Activated T-cell treated with anti-CD3 and anti-CD28 coated beads, Interleukin-2, amount 50 U/mL, for 72 hours (primary cell): ENCODE measurements at places on chromosomes 1 and 21. TPM values are rescaled to one million over a fixed set of nuclear protein-coding genes. Genes with fewer than 3 reads are reported as not detected.
A peak's percentile ranks its signal among the peaks of the same experiment; 100 is the strongest.

- H3K4me3 ChIP-seq: no peak overlapping the region
- H3K4me1 ChIP-seq: no peaks in the 10 kb centered on the region
- H3K36me3 ChIP-seq: no peaks in the 10 kb centered on the region
- DNase-seq: no peak
- no peaks in the 10 kb centered on the region for H3K27me3 ChIP-seq
- H3K27ac ChIP-seq: no peak overlapping the region
Measured at GRCh38 chr1:83086346-83086745, 912.6 kb downstream of the TTLL7 start.

DNA sequence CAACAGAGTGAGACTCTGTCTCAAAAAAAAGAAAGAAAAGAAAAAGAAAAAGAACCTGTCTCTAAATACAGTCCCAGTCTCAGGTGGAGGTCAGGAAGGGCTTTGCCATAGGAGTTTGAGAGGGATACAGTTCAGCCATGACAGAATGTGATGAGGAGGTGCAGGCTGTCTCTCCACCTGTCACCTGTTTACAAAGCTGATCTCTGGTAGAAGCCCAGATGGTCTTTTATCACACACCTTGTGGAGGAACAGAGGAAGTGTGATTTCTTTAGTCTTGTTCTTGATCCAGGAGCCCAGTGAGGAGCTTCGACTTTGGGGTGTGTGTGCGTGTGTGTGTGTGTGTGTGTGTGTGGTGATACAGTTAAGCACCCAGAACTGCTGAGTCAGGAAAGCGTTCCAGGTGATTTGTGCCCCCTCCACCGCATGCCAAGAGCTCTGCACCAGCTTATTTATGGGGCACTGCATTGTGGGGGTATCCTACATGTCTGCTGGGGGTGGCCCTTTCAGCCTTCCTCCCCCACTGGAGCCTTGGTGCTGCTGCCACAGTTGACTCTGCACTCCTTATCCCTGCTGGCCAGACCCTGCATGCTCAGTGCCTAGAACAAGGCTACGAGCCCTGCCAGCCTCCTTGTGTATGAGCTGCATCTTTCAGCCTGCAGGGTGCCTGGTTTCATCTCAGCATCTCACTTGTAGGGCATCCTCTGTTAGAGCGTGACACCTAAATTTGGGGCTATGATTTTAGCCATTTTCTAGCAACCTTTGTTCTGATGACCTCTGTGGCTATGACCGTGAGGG is 19.3 kb downstream of the DOP1B start:
- H3K27me3 ChIP-seq: no peaks in the 10 kb centered on the region
- peaks cover 3% of the 10 kb centered on the region for H3K36me3 ChIP-seq
- no peak overlapping the region for H3K4me3 ChIP-seq
- H3K4me1 ChIP-seq: peaks cover 10% of the 10 kb centered on the region
- no peak overlapping the region for H3K27ac ChIP-seq

GRCh38 chr21:32570456-32570855 is 14.9 kb downstream of the TCP10L start:
- peak overlapping the region; percentile 80 for H3K27ac ChIP-seq
- H3K36me3 ChIP-seq: no peaks in the 10 kb centered on the region
- no peak for DNase-seq
- H3K4me3 ChIP-seq: peak overlapping the region; percentile 96
- H3K27me3 ChIP-seq: no peaks in the 10 kb centered on the region

DNA sequence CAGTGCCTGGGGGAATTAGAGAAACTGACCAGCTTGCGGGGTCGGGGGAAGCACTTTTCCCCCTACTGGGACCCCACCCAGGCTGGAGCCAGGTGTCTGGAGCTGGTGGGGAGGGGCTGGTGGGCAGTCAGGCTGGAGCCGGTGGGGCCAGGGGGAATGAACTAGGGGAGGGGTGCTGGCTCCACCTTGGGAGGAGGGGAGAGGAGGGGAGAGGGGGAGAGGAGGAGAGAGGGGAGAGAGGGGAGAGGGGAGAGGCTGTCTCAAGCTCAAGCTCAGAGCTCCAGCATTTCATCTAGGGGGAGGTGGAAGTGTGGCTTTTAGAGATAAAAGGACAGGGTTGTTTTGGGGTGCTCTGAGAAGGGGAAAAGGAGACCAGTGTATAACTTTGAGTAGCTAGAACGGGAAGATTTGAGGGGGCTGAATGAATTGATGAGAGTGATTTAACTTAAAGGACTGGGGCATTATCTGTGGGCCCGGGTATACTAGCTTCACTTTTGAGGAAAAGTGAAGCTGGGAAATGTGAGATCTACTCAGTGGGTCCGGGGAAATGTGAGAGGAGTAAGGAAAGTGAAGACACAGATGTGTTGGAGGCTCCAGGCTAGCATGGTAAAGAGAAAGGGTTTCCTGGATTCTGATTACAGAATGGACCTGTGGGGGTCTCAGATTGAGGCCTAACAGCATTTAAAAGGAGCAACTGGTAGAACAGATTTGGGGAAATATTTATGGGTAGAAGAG is 2.8 kb downstream of the EFNA1 start:
- peaks cover 39% of the 10 kb centered on the region for H3K4me1 ChIP-seq
- no peak overlapping the region for H3K4me3 ChIP-seq
- H3K36me3 ChIP-seq: peaks cover 5% of the 10 kb centered on the region
- no peak overlapping the region for H3K27ac ChIP-seq
- DNase-seq: no peak
- peaks cover 20% of the 10 kb centered on the region for H3K27me3 ChIP-seq

DNA sequence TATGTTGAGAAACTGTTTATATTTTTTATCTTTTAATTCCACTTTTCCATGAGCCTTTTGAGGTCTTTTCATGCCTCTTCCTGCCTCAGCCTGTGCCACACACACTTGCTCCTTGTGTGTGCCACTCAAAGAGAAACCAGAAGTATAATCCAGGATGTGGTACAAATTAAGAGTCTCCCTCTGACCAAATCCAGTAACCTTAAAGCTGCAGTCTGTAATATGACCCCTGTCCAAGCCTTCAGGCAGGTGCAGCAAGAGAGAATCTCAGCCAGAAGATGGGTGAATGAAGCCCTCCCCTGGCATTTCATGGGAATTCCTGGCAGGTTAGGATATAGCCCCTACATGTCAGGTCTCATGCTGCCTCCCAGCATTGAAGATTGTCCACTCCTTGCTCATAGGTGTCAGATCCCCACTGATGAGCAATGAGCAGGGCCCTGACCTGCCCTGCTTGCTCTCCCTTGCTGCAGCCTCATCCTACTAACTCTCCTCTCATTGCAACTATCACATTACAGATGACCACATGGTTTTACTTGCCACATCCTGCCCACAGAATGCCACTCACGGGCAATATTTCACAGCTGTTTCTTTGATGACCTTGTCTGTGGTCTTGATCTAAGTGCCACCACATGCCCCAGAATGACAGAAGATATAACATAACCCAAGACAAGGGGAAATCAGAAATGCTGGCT is 169.3 kb downstream of the SEC16B start:
- DNase-seq: no peak
- no peaks in the 10 kb centered on the region for H3K36me3 ChIP-seq
- no peaks in the 10 kb centered on the region for H3K4me1 ChIP-seq
- H3K4me3 ChIP-seq: no peak overlapping the region

GRCh38 chr1:168920456-168921094 is 185.9 kb upstream of the ATP1B1 start:
- no peak for DNase-seq
- no peaks in the 10 kb centered on the region for H3K36me3 ChIP-seq
- no peaks in the 10 kb centered on the region for H3K27me3 ChIP-seq
- no peak overlapping the region for H3K27ac ChIP-seq
- peaks cover 13% of the 10 kb centered on the region for H3K4me1 ChIP-seq

DNA sequence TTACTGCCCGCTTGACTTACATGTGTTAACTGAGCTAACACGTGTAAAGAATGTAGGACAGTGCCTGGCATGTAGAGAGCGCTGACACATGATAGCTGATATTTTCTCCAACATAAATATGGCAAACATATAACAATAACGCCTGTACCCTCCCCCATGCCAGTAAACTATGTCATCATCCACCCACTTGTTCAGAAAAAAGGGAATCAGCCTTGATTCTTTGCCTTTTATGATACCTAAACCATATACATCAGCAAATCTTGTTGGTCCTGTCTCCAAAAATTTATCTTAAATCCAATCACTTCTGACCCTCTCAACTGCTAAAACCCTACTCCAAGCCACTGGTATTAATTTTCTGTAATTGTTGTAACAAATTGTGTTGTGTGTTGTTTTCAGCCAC is 1.1 kb upstream of the ZNF692 start:
- peaks cover 8% of the 10 kb centered on the region for H3K36me3 ChIP-seq
- peaks cover 47% of the 10 kb centered on the region for H3K4me1 ChIP-seq
- peaks cover 5% of the 10 kb centered on the region for H3K27me3 ChIP-seq
- H3K4me3 ChIP-seq: peak overlapping the region; percentile 95
- peak overlapping the region; percentile 87 for H3K27ac ChIP-seq

GRCh38 chr21:26810676-26811415 is 34.4 kb downstream of the ADAMTS1 start:
- peaks cover 4% of the 10 kb centered on the region for H3K27me3 ChIP-seq
- no peak overlapping the region for H3K27ac ChIP-seq
- DNase-seq: no peak
- H3K4me3 ChIP-seq: no peak overlapping the region
- no peaks in the 10 kb centered on the region for H3K36me3 ChIP-seq
- H3K4me1 ChIP-seq: no peaks in the 10 kb centered on the region

DNA sequence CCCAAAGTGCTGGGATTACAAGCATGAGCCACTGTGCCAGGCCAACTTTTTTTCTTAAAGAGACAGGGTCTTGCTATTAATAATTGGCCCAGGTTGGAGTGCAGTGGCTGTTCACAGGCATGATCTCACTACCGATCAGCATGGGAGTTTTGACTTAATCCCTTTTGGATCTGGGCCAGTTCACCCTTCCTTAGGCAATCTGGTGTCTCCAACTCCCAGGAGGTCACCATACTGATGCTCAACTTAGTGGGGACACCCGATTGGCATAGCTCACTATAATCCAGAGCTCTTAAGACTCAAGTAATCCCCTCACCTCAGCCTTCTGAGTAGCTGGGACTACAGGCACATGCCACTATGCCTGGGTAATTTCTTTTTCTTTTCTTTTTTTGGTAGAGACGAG is 64.2 kb upstream of the SCYL3 start:
- no peaks in the 10 kb centered on the region for H3K36me3 ChIP-seq
- H3K27ac ChIP-seq: no peak overlapping the region
- H3K27me3 ChIP-seq: no peaks in the 10 kb centered on the region
- no peak for DNase-seq
- no peak overlapping the region for H3K4me3 ChIP-seq

DNA sequence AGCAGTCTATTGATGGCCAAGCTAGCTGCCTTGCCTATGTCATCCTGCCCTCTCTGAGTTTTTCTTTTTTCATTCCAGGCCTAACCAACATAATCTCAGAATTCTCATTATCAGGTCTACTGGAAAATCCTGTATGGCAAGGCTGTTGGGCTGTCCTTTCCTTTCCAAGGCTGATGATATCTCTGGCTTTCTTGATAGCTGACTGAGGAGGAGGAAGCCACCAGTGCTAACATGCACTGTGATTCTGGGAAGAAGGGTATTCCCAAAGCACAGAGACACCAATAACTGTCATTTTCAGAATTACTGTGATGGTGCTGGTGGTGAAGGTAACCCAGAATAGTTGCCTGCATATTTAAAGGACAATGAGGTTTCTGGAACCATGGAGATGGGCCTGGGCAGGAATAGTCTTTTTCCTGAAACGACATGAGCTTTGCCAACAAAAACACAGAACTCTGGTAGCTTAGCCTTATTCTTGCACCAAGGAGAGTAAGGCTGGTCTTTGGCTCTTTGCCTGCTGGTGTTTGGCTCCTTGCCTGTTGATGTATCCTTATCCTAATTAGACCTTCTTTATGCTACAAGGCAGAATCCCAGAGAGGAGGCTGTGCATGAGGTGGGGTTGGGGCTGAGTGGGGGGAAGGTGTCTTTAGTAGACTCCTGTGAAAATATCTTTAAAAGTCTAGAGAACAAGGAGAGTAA is 157.4 kb downstream of the TNFSF18 start:
- DNase-seq: no peak
- H3K4me3 ChIP-seq: no peak overlapping the region
- no peak overlapping the region for H3K27ac ChIP-seq
- H3K36me3 ChIP-seq: peaks cover 4% of the 10 kb centered on the region

DNA sequence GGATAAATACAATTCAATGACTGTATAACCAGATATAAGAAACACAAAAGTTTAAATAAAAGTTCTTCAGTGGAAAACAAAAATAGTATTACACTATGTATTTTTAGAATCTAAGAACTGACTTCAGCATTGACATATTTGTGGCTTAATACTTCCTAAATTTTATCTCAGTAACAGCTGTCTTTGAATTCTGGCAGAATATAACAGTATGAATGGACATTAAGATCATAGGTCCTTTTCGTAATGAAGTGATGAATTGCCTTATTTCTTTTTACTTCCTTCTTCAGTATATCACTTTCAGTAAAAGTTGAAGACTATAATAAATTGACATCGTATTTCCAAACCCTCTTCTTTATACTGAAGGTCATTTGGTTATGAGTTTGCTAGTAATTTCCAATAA is 1030.0 kb downstream of the MRPL39 start:
- no peak overlapping the region for H3K4me3 ChIP-seq
- no peak overlapping the region for H3K27ac ChIP-seq
- no peaks in the 10 kb centered on the region for H3K36me3 ChIP-seq
- DNase-seq: no peak
- no peaks in the 10 kb centered on the region for H3K27me3 ChIP-seq
- H3K4me1 ChIP-seq: no peaks in the 10 kb centered on the region

- no peak for DNase-seq
- H3K4me1 ChIP-seq: no peaks in the 10 kb centered on the region
- no peak overlapping the region for H3K27ac ChIP-seq
- H3K4me3 ChIP-seq: no peak overlapping the region
- no peaks in the 10 kb centered on the region for H3K27me3 ChIP-seq
- no peaks in the 10 kb centered on the region for H3K36me3 ChIP-seq
Measured at GRCh38 chr1:81731989-81732388, 68.7 kb upstream of the ADGRL2 start.

- no peaks in the 10 kb centered on the region for H3K36me3 ChIP-seq
- no peak overlapping the region for H3K27ac ChIP-seq
- peaks cover 37% of the 10 kb centered on the region for H3K4me1 ChIP-seq
- H3K4me3 ChIP-seq: no peak overlapping the region
Measured at GRCh38 chr1:154151311-154151710, 3.6 kb downstream of the NUP210L start.

GRCh38 chr1:245361951-245362350 is 207.2 kb downstream of the KIF26B start:
- DNase-seq: no peak
- H3K4me3 ChIP-seq: no peak overlapping the region
- H3K4me1 ChIP-seq: peaks cover 4% of the 10 kb centered on the region
- no peak overlapping the region for H3K27ac ChIP-seq

DNA sequence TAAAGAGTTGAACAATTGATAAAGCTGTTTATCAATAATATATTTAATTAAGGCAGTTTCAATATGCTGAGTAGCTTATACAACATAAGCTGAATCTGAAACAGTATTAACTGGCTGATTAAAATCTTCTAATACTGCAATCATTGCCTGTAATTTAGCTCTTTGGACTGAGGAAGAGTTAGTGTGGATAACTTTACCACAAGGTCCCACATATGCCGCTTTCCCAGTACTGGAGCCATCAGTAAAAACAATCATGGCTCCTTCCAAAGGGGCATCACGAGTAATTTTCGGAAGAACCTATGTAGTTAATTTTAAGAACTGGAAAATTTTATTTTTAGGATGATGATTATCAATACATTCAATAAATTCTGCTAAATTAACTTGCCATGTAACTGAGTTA is 6.7 kb downstream of the DAP3 start:
- peaks cover 62% of the 10 kb centered on the region for H3K4me1 ChIP-seq
- no peaks in the 10 kb centered on the region for H3K27me3 ChIP-seq

Gene PLA2G2C
- 3.1 TPM for total RNA-seq

Gene CKS1B
- 304 TPM for total RNA-seq

Gene CD84
- 10.2 TPM for total RNA-seq

Gene ATP1A4
- not detected for total RNA-seq

Gene LHX4
- not detected for total RNA-seq

Gene LCE2B
- not detected for total RNA-seq

Gene RGS16
- 79.4 TPM for total RNA-seq
